ENCODE measurements at places on chromosomes 12 and 14.

DNA sequence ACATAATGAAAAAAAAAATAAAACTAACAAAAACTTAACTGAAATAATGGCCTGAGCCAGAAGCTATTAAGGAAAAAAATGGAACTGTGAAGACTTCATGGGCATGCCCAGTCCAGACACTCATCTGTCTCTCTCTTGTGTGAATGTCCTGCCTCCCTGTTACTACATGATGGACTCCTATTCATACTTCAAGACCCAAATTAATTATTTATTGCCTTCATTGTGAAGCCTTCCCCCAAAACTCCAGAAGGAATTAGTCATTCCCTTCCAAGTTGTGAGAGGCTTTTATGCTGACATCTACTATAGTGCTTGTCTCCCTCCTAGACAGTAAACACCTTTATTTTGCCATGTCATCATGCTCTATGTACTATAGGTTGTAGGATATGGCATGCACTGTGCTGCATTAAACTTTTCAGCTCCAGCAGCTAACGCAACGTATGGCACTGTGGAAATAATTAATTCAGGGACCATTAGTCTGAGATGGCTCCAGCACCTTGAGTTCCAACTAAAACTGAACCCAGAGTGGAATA is 25.0 kb upstream of the C12orf42 start:
- H3K27ac ChIP-seq = no peak overlapping the region
- no peaks in the 10 kb centered on the region for H3K36me3 ChIP-seq
- DNase-seq = no peak

GRCh38 chr14:34012978-34013720 is 62.3 kb upstream of the EGLN3 start:
- no peak overlapping the region for H3K27ac ChIP-seq
- no peak overlapping the region for H3K4me3 ChIP-seq
- no peak for DNase-seq
- no peaks in the 10 kb centered on the region for H3K4me1 ChIP-seq
- no peaks in the 10 kb centered on the region for H3K27me3 ChIP-seq

GRCh38 chr12:52867642-52868041 is 18.8 kb upstream of the KRT78 start:
- no peak overlapping the region for H3K4me3 ChIP-seq
- H3K4me1 ChIP-seq = no peaks in the 10 kb centered on the region
- no peak for DNase-seq
- no peaks in the 10 kb centered on the region for H3K36me3 ChIP-seq
- H3K27me3 ChIP-seq = no peaks in the 10 kb centered on the region

DNA sequence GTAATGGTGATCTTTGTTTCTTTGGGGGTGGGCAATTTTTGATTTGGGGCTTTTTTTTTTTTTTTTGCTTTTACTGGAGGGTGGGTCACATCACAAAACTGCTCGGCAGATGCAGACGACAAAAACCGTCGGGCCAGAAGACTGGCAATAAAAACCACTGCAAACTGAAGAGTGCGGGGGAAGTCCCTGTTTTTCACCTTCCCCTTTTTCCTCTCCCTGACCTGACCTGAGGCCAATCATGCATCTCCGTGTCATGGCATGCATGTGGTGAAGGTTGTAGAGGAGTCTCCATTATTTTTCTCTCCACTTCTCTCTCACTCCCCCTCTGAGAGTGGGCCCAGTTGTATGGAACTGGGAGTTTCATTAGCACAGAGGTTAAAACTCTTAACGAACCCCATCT is 57.5 kb downstream of the AP5M1 start:
- H3K36me3 ChIP-seq = no peaks in the 10 kb centered on the region
- no peak overlapping the region for H3K4me3 ChIP-seq
- no peak overlapping the region for H3K27ac ChIP-seq
- DNase-seq = no peak
- H3K4me1 ChIP-seq = no peaks in the 10 kb centered on the region
- no peaks in the 10 kb centered on the region for H3K27me3 ChIP-seq

DNA sequence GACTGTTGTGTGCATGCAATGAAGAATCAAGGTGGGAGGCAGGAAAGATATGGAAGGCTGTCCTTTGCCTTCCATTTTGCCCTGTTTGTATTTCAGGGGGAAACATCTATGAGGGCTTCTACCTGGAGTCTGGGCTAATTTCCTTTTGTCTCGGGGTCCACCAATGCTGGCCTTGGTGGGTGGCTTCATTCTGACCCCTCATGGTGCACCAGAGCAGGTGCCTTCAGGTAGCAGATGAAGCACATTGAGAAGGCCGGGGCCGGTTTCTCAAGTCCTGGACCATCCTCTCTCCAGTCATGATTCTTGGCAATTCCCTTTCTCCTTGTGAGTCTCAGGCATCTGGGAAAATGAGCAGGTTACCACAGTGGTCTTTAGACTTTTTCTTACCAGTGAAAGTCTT is 47.2 kb downstream of the RPH3A start:
- no peaks in the 10 kb centered on the region for H3K4me1 ChIP-seq
- no peak overlapping the region for H3K27ac ChIP-seq
- no peaks in the 10 kb centered on the region for H3K36me3 ChIP-seq
- H3K4me3 ChIP-seq = no peak overlapping the region
- no peak for DNase-seq

- H3K27ac ChIP-seq = no peak overlapping the region
- no peak for DNase-seq
- no peaks in the 10 kb centered on the region for H3K4me1 ChIP-seq
- no peaks in the 10 kb centered on the region for H3K27me3 ChIP-seq
- no peaks in the 10 kb centered on the region for H3K36me3 ChIP-seq
These were observed 84.8 kb downstream of the PRKCH start for GRCh38 chr14:61406198-61406597.

DNA sequence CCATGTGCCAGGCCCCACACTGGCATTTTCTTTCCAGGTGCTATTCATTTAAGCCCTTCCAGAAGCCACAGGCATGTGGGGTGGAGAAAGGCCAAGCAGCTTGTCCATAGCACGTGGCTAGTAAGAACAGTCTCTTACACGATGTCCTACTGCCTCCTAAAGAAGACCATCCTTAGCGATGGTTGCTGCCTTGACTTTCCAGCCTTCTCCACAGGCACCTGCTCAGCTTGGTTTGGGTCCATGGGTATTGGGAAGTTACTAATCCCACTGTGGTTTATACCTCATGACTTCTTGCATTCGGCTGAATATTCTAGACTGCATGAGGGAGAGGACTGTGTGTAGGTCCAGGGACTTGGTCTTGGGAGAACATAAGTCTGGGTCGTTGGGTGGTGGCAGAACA is 49.2 kb downstream of the NINJ2 start:
- peaks cover 3% of the 10 kb centered on the region for H3K4me1 ChIP-seq
- H3K36me3 ChIP-seq = no peaks in the 10 kb centered on the region
- H3K27me3 ChIP-seq = no peaks in the 10 kb centered on the region
- no peak overlapping the region for H3K4me3 ChIP-seq
- no peak overlapping the region for H3K27ac ChIP-seq

DNA sequence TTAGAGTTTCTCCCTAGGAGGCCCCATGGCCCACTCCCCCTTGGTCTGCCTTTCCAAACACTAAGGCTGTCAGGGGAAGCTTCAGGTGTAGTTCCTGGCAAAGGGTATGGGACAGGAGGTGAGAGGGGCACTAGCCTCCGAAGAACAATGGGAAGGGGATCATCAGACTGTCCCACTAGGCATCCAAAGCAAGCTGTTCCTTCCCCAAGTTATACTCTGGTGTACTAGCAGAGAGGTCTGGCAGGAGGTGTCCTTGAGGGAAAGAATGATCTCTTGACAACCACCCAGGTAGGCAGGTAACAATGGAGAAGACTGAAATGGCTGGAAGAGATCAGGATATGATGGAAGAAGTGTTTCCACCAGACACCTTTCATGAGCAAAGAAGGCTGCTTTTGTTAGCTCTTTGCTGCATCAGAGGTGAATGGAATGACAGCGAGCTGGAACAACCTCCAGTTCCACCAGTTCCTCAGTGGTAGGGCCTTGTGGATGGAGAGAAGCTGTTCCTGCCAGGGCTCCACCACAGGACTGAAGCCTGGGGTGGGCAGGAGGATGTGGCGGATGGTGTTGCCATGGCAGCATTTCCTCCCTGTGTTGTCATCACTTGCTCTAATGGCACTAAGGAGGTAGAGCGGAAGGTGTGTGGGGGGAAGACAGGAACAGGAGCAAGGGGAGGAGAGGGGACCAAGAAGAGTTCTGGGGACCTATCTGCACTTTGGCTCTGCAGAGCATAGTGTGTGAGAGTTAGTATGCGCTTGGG is 2.3 kb upstream of the AGAP2 start:
- no peaks in the 10 kb centered on the region for H3K36me3 ChIP-seq
- DNase-seq = no peak
- no peak overlapping the region for H3K27ac ChIP-seq
- peaks cover 19% of the 10 kb centered on the region for H3K27me3 ChIP-seq
- peaks cover 34% of the 10 kb centered on the region for H3K4me1 ChIP-seq

GRCh38 chr12:6231359-6232268 is 31.4 kb downstream of the CD9 start:
- H3K27me3 ChIP-seq = no peaks in the 10 kb centered on the region
- no peak overlapping the region for H3K4me3 ChIP-seq
- H3K27ac ChIP-seq = peak overlapping the region; percentile 94
- no peak for DNase-seq
- peaks cover 25% of the 10 kb centered on the region for H3K36me3 ChIP-seq

GRCh38 chr12:30996255-30996654 is 69.7 kb downstream of the TSPAN11 start:
- no peaks in the 10 kb centered on the region for H3K27me3 ChIP-seq
- no peak for DNase-seq
- no peak overlapping the region for H3K4me3 ChIP-seq
- no peak overlapping the region for H3K27ac ChIP-seq

- no peak overlapping the region for H3K4me3 ChIP-seq
- no peak overlapping the region for H3K27ac ChIP-seq
- DNase-seq = no peak
- no peaks in the 10 kb centered on the region for H3K36me3 ChIP-seq
These were observed 1080.7 kb downstream of the LRFN5 start for GRCh38 chr14:42687421-42687820.

GRCh38 chr12:5123921-5124320 is 80.2 kb downstream of the KCNA5 start:
- H3K27me3 ChIP-seq = no peaks in the 10 kb centered on the region
- no peaks in the 10 kb centered on the region for H3K36me3 ChIP-seq
- no peak for DNase-seq
- no peak overlapping the region for H3K4me3 ChIP-seq
- H3K27ac ChIP-seq = no peak overlapping the region
- no peaks in the 10 kb centered on the region for H3K4me1 ChIP-seq

- H3K27me3 ChIP-seq = no peaks in the 10 kb centered on the region
- no peaks in the 10 kb centered on the region for H3K4me1 ChIP-seq
- no peak overlapping the region for H3K27ac ChIP-seq
- no peak overlapping the region for H3K4me3 ChIP-seq
- no peaks in the 10 kb centered on the region for H3K36me3 ChIP-seq
These were observed 1.3 kb downstream of the CLEC9A start for GRCh38 chr12:10031771-10032175.

- no peaks in the 10 kb centered on the region for H3K27me3 ChIP-seq
- peaks cover 22% of the 10 kb centered on the region for H3K4me1 ChIP-seq
- peaks cover 20% of the 10 kb centered on the region for H3K36me3 ChIP-seq
- no peak for DNase-seq
- no peak overlapping the region for H3K27ac ChIP-seq
- H3K4me3 ChIP-seq = no peak overlapping the region
These were observed 47.9 kb downstream of the SYNE3 start for GRCh38 chr14:95468448-95469133.

- no peaks in the 10 kb centered on the region for H3K36me3 ChIP-seq
- peaks cover 34% of the 10 kb centered on the region for H3K4me1 ChIP-seq
- no peak overlapping the region for H3K4me3 ChIP-seq
- no peaks in the 10 kb centered on the region for H3K27me3 ChIP-seq
- peak overlapping the region; percentile 9 for H3K27ac ChIP-seq
These were observed 11.0 kb downstream of the ARHGDIB start for GRCh38 chr12:14950421-14950820.

DNA sequence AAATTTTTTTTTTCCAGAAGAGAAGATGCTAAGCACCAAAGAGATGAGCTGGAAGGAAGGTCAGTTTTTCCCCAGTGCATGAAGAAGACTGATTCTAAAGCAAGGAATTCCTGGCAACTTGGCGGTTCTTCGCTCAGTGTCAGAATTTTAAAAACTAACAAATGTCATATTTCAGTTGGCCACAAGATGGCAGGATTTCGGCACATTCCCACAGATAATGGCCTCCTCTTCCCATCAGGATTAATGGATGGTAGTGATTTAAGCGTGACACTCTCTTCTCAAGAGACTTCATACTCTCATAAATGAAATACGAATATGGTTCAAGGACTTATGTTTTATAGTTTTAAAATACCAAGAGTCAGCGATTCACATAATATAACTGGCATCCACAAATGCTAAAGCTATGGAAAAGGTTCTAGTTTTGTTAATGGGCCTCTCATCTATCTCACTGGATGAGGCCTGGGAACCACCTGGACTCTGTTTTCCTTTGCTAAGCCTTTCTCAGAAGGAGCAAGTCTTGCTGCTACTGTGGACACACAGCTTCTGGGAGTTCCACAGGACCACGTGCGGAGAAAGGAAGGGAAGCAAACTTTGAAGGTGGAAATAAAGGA is 46.1 kb upstream of the PTPRO start:
- peaks cover 53% of the 10 kb centered on the region for H3K4me1 ChIP-seq
- no peak overlapping the region for H3K4me3 ChIP-seq
- H3K36me3 ChIP-seq = no peaks in the 10 kb centered on the region

DNA sequence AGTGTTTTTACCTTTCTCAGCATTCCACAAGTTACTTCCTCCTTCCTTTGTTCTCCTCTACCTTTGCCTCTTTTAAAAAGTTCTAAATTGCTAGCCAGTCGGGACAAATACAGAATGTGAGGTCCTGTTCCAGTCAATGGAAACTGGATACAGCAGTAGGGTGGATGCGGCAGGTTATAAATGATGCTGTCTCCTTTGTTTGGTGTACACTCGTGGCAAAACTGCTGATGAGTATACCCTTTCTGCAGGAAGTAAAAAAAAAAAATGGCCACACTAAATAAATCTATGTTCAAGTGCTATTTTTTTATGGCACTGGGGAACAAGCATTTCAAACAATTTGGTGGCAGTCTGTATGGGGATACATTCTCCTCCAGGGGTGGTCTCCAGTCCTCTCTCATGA is 27.5 kb downstream of the KLRK1 start:
- no peaks in the 10 kb centered on the region for H3K27me3 ChIP-seq
- no peak overlapping the region for H3K4me3 ChIP-seq

DNA sequence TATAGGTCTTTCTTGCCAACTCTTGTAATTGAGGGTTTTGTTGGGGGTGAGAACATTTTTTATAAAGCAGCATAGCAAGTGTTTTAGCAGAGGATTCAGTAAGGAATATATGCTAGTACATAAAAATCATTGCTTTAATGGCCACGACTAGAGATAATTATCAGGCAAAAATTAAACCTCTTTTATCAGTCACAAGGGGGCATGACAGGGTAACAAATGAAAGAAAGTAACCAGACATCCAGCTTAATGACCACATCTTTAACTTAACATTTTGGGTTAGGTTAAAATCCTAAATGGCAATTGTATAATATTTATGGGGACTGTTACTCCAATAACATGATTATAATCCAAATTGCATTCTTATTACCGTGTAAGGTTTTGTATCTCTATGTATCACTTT is 119.6 kb downstream of the LRRIQ1 start:
- H3K36me3 ChIP-seq = no peaks in the 10 kb centered on the region
- no peak overlapping the region for H3K4me3 ChIP-seq
- H3K27me3 ChIP-seq = no peaks in the 10 kb centered on the region

- no peaks in the 10 kb centered on the region for H3K4me1 ChIP-seq
- H3K4me3 ChIP-seq = no peak overlapping the region
- no peak overlapping the region for H3K27ac ChIP-seq
- H3K27me3 ChIP-seq = no peaks in the 10 kb centered on the region
These were observed 69.1 kb downstream of the SMOC1 start for GRCh38 chr14:69948351-69948750.

GRCh38 chr12:50557421-50557820 is 52.6 kb downstream of the DIP2B start:
- no peaks in the 10 kb centered on the region for H3K36me3 ChIP-seq
- H3K4me3 ChIP-seq = no peak overlapping the region
- no peak overlapping the region for H3K27ac ChIP-seq
- no peaks in the 10 kb centered on the region for H3K4me1 ChIP-seq
- DNase-seq = no peak

Measured in thoracic aorta (tissue), 2 donors.